ENCODE measurements at places on chromosomes 6 and 20.

GRCh38 chr20:13220194-13220903 lies 725 bp upstream of the ISM1 start:
- no peak for DNase-seq

GRCh38 chr6:117329926-117330325 lies 64.6 kb downstream of the VGLL2 start:
- DNase-seq, result no peak

GRCh38 chr6:18206591-18206990 lies 51.4 kb downstream of the KDM1B start:
- DNase-seq, result no peak

DNA sequence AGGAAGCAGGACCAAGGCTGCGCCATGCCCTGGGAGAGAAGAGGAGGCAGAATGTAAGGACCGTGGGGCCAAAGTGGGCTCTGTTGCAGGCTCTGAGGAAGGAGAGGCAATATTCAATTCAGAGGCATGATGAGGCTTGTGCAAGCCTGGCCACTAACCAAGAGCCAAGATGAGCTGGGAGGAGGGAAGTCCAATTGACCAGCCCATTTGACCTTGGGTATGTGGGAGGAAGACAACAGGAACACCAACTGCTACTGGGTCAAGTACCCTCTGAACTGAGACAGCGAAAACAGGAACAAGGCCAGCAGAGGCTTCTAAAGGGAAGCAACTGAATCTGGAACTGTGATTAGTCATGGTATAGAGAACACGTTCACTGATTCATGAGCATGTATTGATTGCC lies 779.6 kb downstream of the MAFB start:
- DNase-seq, result no peak

DNA sequence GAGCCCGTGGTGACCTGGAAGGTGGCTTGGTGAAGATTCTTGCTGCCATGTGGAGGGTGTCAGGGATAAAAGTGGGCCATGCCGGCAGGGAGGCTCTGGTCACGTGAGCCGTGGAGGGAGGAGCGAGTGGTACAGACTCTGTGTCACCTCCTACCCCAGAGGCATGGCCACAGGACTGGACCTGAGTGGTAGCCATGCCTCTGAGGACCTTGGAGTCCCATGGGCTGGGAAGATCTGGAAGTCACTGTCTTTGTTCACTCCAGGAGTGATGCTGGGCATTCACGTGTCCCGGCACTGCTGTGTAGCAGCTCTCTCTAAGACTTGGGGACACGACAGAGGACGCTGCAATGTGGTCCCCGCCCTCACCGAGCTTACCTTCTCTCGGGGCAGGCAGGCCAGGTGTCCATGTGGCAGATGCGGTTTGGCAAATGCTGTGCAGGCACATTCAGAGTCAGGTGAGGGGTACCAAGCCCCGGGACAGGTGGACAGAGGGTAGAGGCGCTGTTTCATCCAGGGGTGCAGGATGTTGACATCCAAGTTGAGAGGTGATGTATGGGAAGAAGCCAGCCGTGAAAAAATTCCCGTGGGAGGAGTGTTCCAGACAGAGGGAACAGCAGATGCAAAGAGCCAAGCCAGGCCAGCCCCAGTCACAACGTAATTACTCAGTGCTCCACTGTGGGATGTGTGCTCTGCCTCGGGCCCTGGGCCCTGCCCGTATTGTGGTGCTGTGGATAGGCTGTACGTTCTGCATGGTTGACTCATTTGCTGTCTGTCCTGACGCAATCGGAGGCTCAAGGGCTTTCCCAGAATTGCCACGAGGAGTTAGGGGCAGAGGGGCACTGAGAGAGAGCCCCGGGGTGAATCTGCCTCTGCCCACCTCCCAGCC lies 307.8 kb downstream of the TAF4 start:
- no peak for DNase-seq
